Tibial nerve (tissue), 4 donors: ENCODE measurements at places on chromosomes 1 and 21. TPM values are rescaled to one million over a fixed set of nuclear protein-coding genes. Genes with fewer than 3 reads are reported as not detected.

- no peak for DNase-seq
Measured at GRCh38 chr21:31490443-31490842, 146.4 kb upstream of the TIAM1 start.

DNA sequence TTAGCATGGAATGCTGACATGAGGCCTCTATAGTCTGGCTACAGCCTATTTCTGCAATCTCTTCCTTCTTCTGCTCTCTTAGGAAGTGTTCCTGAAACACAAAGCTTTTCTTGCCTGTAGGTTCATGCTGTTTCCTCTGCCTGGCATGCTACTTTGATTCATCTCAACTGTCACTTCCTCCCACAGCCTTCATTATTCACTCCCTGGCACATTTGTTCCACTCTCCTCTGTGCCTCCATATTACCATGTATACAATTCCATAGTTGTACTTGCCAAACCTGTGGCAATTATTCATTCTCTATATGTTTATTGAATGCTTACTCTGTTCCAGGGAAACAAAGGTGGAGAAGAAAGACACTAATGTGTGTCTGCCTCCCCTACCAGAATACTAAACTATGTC is 210.2 kb downstream of the LRRC7 start:
- DNase-seq: no peak

- no peak for DNase-seq
Measured at GRCh38 chr1:92485381-92486250, 1.1 kb downstream of the GFI1 start.

DNA sequence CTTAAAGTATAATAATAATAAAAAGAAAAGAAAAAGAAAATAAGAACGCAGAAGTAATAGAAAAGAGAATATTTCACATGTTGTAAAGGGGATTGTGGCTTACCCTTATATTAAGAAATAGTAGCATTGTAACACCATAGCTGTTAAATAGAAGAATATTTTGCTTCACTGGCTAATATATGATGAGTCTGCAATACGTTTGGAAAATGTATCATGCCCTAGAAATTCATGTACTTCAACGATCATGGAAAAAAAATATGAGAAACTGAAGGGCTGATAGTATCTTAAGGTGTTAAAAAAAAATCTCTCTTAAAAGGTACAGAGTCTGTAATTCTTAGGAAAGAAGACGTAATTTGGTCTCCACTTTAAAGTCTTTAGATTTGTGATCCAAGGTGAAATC is 1390.5 kb upstream of the ADGRL2 start:
- no peak for DNase-seq

DNA sequence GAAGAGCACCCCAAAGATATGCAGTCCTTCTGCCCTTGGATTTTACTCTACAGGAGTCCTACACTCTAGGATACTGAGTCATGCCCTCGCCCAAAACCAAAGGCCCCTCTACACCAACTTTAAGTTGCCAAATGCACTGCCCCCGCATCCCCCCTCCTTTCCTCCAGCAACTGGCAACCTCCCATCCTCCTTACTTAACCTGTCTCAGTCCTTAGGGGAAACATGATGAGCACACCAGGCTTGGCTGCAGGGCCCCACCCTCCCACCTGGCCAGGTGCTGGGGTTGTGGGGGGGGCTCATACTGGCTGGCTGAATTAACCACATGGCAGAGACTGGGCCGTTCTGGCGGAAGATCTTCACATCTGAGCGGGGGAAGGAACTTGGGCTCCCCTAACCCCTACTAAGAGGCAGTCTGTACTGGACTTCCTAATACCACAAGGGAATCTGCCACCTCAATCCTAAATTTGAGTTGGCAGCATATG is 1.2 kb downstream of the HDGF start:
- no peak for DNase-seq

MX2 gene
- total RNA-seq: 17.5 TPM

LCE3A gene
- not detected for total RNA-seq
